Fibroblast of skin of right quadriceps (primary cell): ENCODE measurements at places on chromosomes 16 and 17.

- no peak for DNase-seq
Measured at GRCh38 chr16:20166531-20167235, 93.0 kb upstream of the GPR139 start.

- DNase-seq: no peak
Measured at GRCh38 chr17:51751072-51751471, 407.4 kb downstream of the CA10 start.

GRCh38 chr16:73713778-73714495 is 582.7 kb upstream of the PSMD7 start:
- DNase-seq: peak; percentile 50

DNA sequence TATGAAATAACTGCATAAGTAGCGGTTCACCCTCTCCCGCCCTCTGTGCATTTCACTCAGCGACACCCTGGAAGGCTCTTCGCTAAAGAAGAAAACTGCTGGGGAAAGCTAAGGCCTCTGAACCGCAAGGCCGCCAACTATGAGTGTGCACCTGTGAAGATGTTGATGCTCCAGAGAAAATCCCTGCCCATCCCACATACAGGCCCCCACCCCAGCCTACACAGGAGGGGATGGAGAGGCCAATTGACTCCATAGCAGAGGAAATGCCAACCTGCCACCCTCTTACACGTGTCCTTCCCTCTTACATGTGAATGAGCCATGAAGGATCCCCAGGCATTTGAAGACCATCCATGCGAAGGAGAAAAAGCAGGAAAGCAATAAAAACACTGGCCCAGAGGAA is 104.8 kb downstream of the MGAT5B start:
- no peak for DNase-seq

- peak; percentile 19 for DNase-seq
Measured at GRCh38 chr17:71327376-71328059, 793.3 kb upstream of the SOX9 start.

- no peak for DNase-seq
Measured at GRCh38 chr16:49094471-49094870, 187.2 kb downstream of the CBLN1 start.

- no peak for DNase-seq
Measured at GRCh38 chr16:3388325-3388724, 12.5 kb downstream of the ZSCAN32 start.

GRCh38 chr16:13756411-13757140 is 163.4 kb upstream of the ERCC4 start:
- DNase-seq: no peak

GRCh38 chr17:70278844-70279462 is 109.6 kb downstream of the KCNJ2 start:
- no peak for DNase-seq

GRCh38 chr17:76417499-76418143 is 33.2 kb downstream of the SPHK1 start:
- DNase-seq: no peak

- DNase-seq: peak; percentile 85
Measured at GRCh38 chr17:42536048-42536371, at the start of gene NAGLU. NAGLU (plus strand) TSS chr17:42536241; CDS start chr17:42536273, 32 bp downstream.

- no peak for DNase-seq
Measured at GRCh38 chr16:88789594-88789993, 4.6 kb upstream of the PIEZO1 start.

DNA sequence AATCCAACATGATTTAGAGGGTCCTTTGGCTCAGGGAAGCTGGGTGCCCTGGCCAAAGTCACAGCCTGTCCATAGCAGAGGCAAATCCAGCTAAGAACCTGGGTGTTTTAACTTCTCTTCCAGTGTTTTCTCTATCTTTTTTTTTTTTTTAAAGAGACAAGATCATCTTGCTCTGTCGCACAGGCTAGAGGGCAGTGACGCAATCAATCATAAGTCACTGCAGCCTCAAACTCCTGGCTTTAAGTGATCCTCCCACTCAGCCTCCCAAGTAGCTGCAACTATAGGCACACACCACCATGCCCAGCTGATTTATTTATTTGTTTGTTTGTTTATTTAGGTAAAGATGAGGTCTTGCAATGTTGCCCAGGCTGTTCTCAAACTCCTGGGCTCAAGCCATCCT is 14.8 kb upstream of the GRIN2A start:
- no peak for DNase-seq

DNA sequence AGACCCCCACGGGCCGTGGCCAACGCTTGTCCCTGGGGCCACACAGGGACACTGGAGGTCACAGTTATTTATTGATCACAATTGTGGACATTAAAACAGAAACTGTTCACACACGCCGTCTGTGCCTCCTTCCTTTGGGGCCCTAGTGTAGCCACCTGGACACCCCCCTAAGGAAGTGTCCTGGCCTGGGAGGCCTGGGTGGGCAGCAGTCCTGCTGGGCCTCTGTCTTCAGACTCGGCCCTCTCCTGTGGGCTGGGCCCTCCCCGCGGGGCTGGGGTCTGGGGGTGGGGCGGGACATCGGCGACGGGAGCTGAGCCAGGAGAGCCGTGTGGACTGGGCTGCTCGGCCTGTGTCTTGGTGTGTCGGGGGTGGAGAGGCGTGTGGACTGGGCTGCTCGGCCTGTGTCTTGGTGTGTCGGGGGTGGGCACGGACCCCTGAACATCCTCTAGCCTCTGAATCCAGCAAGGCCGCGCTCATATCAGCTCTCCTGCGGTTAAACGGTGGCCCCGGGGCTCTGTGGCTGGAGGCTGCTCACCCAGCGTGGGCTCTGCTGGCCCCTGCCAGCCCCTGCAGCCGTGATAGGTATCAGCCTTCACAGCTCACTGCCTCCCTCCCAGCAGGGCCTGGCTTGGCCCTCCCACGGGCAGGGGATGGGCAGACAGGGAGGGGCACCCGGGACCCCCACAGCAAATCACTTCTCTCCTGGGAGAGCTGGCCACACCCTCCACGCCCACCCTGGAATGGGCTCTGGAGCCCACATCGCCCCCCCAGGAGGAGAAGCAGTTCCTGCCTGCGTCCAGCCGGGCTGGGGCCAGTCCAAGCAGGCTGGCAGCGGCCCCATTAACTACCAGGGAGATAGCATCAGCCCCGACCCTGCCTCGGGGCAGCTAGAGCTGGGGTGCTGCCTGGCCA is 1.1 kb upstream of the NHLRC4 start:
- DNase-seq: no peak

DNA sequence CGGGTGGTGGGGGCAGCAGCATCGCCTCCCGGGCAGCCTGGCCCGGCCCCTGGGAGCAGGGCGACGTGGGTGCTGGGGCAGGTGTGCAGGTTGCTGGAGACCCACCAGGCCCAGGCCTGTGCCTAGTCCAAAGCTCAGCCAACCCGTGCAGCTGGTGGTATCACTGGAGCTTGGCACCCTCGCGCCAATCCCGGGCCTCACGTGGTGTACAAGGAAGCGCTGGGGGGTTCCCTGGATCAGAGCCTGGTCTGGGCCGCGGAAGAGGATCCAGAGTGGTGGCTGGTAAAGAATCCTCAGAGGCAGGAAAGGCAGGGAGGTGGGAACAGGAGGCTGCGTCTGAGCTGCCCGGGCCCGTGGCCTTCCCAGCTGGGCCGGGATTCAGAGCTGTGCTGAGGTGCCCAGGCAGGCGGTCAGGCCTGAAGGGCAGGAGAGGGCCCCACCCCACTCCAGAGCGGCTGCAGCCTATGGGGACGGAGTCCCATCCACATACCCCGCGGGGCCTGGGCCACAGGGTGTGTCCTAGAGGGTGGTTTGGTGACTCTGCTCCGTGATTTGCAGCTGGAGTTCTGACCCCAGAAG is 36.2 kb downstream of the ZFPM1 start:
- no peak for DNase-seq

DNA sequence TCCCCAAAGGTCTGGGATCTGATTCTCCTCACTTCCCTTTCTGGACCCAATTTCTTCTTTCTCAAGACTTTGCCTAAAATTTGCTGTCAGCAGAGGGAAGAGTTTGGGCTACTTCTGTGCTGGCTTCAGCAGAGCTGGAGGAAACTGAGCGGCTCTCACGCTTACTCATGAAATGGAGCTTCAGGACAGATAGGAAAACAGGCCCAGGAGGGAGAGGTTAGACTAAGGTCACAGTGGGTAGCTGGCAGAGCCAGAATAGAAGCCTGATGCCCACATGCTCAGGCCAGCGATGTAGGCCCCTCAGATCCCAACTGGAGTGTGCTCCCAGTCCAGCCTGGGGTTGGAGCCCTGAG is 593 bp downstream of the SLC38A7 start:
- no peak for DNase-seq

DNA sequence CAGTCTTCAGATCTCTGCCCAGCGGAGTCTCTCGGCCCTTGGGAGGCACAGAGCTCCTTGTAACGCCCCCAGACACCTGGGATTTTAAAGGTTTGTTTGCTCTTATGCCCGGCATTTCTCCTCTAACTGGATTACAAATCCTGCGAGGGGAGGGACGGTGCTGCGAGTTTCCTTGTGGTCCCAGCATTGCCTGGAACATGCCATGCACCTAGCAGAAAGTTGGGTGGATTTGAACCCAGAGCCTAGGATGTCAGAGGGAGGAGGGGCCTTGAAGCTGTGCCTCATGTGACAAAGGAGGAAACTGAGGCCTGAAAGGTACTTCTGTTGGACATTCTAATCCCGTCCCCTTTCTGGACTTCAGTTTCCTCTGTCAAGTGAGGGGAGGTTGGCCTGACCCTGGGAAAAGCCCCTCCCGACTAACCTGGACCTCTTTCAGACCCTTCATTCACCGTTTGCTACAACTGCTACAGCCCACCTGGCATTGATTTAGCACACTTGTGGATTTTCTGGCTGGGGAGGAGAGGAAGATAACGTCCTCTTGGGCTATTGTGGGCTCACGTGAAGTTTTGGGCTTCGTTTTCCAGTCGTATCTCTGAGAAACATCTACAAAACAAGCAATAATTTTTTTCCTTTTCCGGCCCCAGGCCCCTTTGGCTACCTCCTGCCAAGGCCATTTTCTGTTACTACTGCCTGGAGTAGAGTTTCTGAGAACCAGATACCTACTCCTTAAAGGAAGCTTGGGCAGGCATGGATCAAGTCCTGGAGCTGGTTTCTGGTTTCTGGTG is 30.9 kb downstream of the MRC2 start:
- DNase-seq: no peak

- no peak for DNase-seq
Measured at GRCh38 chr16:26391833-26392232, 674.9 kb upstream of the C16orf82 start.

GRCh38 chr17:68603027-68603426 is 1.9 kb upstream of the FAM20A start:
- no peak for DNase-seq

GRCh38 chr16:27258241-27258734 is 10.3 kb downstream of the NSMCE1 start:
- DNase-seq: peak; percentile 21

DNA sequence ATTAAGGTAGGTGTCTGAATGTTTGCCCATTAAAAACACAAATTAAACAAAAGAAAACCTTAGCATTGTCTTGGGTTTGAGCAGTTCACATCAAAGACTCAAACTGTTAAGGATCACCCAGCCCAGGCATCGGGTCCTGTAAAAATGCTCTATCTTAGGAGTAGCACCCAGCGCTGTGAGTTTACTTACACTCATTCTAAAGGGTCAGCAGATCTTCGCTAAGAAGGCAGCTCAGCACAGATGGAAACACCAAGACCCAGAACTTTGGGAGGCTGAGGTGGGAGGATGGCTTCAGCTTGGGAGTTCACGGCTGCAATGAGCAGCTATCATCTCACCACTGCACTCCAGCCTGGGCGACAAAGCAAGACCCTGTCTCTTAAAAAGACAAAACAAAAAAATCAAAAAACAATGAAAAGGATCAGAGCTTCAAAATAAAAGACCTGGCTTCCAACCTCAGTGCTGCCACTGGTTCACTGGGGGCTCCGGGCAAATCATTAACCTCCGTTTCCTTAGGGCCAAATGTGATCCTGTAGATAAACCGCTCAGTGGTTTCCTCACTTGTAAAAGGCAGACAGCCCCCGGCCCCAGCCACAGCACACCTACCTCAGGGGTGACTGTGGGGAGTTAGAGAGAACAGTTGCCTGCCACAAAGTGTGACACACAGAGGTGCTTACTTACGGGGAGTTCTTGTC is 11.1 kb downstream of the COG1 start:
- no peak for DNase-seq

- peak; percentile 52 for DNase-seq
Measured at GRCh38 chr16:10181196-10182162, 749 bp downstream of the GRIN2A start.

DNA sequence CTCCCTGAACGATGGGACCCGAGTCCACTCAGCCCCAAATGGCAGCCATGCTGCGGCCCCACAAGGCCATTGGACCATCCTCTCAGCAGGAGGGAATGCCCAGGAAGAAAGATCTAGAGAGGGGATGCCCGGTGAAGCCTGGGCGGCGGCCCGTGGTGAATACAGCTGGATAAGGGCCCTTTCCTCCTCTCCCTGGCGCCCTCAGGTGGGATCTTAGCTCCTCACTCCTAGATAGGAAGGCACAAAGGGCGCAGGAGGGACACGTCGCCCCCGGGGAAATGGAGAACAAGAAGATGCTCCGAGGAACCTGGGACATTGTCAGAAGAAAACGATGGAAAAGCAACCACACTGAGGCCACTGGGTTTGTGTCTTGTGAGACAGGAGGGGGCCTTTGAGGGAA is 2.5 kb downstream of the CD300C start:
- DNase-seq: no peak

- no peak for DNase-seq
Measured at GRCh38 chr17:41818024-41818423, 5.2 kb downstream of the FKBP10 start.

- DNase-seq: no peak
Measured at GRCh38 chr17:31680126-31680525, 178.9 kb downstream of the COPRS start.

DNA sequence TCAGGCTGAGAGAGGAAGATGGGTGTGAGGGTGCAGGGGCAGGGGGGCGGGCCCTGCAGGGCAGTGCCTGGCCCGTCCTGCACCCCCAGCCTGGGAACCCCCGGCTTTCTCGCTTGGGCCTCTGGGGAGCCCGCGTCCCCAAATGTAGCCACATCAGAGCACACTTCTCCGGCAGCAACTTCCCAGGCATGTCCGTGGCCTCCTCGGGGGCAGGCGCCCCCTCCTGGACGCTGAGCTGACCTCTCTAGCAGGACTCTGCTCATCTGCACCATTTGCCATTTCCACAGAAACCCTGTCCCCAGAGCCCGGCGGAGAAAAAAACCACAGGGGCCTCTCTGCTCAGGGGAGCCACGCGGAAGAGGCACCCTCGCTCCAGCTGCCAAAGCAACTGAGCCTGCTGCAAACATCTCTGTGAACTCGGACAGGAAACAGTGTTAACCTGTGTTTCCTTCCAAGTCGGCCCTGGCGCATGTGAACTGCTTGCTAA is 63.4 kb downstream of the KLHDC4 start:
- no peak for DNase-seq

DNA sequence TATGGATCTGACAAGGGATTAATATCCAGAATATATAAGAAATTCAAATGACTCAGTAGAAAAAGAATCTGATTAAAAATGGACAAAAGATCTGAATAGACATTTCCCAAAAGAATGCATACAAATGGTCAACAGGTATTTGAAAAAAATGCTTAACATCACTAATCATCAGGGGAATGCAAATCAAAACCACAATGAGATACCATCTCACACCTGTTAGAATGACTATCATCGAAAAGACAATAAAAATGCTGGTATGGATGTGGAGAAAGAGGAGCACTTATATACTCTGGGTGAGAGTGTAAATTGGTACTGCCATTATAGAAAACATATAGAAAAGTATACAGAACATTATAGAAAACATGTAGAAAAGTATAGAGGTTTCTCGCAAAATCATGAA is 16.4 kb upstream of the HS3ST2 start:
- DNase-seq: no peak

GRCh38 chr17:49390548-49391324 is 23.9 kb downstream of the PHB1 start:
- DNase-seq: no peak
